Stimulated activated CD4-positive, alpha-beta T cell treated with anti-CD3 and anti-CD28 coated beads, Interleukin-1b, Interleukin-23, amount 100 ng/mL, for 1 hour (primary cell): ENCODE measurements at places on chromosomes 3 and 15.

DNA sequence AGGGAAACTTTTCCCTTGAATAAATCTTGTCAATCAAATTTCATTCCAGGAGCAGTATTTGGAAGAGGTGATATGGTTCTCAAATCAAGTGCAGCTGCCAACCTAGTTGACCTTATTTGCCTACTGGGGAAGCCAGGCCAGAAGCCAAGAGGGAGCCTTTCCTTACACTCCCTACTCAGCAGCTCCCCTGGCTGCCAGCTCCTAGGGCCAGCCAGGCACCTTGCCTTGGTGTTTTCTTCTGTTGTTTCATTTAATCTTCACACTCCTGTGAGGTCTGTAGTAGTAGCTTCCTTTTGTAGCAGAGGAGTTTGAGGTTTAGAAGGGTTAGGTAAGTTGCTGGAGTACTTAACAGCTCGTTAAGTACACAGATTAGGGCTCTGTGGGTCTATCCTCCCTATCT is 22.6 kb downstream of the MKRN2OS start:
- no peak for DNase-seq

DNA sequence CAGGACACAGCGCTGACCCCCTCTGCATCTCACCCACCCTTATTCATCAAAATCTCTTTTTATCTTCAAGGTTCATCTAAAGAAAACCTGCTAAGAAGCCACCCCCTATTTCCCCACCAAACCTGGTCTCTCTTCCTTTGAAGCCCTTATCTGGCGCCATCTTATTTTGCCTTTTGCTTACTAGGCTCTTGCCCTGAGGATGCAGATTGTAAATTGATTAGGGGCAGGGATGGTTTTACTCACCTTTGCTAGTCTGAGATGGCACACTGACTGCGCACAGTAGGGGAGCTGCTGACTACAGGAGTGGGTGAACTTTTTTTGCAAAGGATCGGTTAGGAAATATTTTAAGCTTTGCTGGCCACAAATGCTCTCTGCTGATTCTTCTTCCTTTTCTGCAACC is 78.9 kb upstream of the BHLHE40 start:
- DNase-seq: no peak

GRCh38 chr3:141410408-141410807 is 42.1 kb downstream of the ZBTB38 start:
- DNase-seq: no peak

DNA sequence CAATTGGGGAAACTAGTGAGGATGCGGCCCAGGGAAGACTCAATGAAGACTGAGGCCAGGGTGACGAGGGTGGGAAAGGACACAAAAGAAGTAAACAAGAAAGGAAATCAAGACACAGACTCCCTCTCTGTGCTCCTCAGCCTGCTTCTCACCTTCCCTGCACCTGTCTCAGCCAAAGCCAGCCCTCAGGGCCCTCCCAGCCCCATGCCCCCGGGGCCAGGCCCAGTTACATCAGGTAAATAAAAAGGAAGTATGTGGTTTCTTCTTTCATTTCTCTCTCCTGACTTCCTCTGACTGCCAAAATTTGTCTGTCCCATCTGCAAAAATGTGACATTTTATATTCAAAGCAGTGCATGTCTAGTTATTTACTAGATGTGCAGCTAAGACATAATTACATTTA is 328.0 kb downstream of the UACA start:
- DNase-seq: no peak

DNA sequence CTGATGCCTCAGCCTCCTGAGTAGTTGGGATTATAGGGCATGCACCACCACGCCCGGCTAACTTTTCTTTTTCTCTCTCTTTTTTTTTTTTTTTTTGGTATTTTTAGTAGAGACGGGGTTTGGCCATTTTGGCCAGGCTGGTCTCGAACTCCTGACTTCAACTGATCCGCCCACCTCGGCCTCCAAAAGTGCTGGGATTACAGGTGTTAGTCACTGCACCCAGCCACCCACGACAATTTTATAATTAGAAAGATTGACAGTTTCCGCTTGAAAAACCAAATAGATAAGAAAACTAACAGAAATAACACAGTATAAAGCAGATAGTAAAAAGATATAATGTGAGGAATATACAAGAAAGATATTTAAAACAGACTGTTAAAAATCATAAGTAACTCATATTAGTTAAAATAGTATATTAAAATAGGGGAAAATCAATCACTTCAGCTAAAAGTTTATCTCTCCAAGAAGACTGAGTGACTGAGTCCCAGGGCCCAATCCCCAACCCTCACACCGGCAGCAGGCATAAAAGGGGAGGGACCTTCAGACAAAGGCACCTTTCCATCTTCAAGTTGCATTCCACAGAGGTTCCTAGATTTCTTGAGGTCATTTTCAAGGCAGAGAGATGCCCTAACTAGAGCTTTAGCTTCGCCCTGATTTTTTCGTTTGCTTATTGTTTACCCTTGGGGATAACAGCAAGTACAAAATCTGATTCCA is 1.4 kb upstream of the WHAMM start:
- DNase-seq: no peak

DNA sequence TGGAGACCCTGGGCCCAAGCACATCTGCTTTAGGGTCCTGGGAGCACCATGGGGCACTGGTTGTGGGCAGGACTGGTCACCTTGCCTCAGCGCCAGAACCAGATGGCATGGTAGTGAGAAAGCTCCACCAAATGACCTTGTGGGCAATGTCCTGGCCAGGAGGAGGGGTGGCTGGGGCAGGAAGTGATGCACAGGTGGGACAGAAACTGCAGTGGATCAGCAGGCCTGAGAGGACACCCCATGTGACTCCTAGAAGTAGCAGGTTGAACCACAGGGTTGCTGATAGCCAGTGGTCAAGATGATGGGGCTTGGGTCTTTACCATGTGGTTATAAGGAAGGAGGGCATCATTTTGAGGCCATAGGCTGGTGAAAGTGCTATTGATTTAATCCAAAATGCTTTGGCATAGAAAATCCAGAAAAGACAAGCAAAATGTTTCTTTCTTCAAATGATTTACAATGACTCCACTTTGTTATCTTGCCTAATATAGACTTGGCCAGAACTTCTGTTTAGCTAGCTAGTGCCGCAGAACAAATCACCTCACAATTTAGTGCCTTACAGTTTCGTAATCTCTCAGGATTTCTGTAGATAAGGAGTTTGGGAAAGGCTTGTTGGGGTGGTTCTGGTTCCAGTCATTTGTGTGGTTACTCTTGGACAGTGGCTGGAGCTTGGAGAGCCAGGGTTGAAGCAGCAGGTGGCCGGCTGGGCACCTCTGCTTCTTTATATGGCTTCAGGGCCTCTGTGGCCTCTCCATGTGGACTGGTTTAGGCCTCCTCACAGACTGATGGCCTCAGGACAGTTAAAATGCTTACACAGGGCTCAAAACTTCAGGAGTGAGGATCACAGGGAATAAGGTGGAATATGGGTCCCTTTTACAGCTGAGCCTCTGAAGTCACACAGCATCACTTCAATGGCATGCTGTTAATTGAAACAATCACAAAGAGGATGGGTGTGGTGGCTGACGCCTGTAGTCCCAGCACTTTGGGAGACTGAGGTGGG is 27.5 kb downstream of the TMEM158 start:
- DNase-seq: no peak
